ENCODE measurements at places on chromosomes 12 and 14.

DNA sequence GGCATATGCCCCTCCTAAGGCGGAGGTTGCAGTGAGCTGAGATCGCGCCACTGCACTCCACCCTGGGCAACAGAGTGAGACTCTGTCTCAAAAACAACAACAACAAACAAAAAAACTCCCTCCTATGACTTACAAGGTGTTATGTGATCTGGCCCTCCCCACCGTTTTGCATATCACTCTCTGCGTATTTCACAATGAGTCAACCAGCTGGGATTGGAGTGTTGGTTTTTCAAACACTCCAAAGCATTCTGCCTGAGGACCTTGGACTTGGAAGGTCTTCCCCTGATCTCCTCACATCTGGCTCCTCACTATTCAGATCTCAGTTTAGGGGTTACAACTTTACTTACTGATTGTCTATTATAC, 14.0 kb downstream of the MANSC1 start:
- no peak for DNase-seq

GRCh38 chr14:73234586-73235394, 2.5 kb upstream of the PAPLN start:
- no peak for DNase-seq

DNA sequence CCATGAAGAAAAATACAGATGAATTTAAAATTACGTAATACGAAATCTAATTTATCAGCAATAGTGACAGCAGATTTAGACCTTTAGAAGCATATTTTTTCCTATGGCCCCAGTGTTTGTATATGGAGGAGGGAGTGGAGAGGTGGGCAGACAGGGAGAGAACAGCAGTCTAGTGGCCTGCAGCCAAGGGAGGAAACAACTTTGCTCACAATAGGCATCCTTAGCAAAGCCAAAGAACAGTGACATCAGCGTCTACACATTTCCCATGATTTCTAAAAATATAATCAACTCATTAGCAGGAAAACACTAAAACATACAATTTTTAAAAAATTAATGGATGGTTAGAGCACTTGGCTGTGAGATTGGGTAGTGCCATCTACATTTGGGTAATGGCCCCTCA, 622.6 kb upstream of the ATP2B1 start:
- no peak for DNase-seq

DNA sequence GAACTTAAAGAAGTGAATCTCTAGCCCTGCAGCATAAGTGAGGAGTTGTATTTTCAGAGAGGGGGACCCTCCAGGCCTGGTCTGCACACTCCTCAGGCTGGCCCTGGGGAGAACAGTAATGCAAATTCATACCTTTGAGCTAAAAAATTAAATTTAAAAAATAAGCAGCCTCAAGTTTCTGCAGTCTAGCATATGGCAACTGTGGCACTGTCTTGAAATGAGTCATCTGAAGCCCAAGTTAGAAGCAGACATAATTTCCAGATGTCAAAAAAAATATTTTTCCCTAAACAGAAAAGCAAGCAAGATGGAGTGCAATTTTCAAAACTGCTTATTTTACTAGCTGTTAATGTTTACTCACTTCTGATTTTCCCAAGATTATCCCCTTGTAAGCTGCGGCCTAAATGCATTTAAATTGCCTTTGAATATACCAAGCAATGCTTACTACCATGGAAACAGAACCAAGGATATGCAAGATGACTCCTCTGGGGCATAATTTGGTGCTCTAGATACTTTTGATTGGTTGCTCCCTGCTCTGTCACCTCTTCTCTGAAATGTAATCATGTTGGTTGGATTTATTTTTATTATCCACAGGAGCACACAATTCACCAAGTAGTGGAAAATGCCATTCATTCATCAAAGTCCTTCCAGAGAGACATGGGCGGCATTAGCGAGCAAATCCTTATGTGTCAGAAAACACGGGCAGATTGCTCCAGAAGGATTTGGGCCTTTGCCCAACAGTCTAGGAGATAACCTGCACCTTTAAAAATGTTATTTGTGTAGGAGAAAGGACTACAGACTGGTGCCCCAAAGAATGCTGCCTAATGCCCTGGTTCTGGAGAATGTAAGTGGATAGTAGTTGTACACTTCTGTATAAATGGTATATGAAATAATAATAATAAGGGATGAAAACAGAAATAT, 25.0 kb upstream of the DHRS7 start:
- DNase-seq, result no peak

DNA sequence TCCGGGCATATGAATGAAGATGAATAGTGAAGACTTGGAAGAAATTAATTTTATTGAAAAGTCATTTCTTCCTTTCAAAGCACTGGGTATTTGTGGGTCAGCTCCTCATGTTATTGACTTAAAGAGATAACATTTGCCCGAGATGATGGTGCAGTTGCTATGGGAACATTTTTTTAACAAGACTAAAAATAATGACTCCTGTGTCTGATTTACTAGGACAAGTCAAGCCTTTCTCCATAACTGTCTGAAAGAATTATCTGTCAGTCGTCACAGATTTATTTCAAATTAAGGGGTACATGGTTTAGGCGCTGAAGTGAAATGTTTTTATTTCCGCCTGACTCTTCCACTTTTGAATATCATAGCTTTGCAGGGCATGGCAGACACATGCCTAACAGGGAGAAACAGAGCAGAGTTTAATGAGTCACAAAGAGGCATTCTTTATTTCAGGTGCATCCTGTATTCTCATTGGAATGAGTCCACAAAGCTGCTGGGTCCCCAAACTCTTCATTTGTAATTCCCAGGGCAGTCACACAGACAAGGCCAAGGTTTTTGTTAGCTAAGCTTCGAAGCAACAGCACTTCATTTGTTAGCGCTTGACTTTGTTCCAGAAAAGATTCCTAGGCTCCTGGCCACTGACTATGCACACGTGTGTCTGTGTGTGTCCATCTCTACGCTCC, 4.3 kb upstream of the GPHB5 start:
- no peak for DNase-seq

DNA sequence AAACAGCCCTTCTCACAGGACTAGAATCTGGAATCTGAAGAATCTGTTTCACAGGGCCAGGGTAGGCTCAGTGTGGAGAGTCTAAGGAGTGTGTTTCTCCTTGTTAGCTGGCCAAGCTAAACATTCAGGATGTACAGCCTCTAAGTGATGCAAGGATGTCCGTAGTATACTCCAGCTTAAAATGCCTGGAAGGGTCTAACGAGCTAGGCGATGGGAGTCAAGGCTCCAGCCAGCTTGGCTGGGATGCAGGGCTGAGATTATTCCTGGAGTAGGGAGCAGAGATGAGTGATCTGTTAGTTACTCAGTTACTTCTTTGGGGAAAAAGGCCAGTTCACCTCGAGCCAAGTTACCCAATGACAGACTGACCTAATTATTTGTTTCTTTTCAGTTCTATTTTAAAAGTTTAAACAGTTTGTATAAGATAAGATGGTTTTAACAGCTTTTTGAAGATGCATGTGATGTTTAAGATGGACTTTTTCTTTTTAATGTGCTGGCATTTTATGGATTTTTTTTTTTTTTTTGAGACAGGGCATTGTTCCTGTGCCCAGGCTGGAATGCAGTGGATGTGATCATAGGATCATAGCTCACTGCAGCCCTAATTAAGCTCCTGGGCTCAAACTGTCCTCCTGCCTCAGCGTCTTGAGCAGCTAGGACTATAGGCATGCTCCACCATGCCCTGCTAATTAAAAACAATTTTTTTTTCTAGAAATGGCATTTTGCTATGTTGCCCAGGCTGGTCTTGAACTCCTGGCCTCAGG, 41.1 kb downstream of the SYNE2 start:
- peak; percentile 56 for DNase-seq

- DNase-seq, result no peak
Measured at GRCh38 chr12:102548543-102548942, 68.2 kb upstream of the IGF1 start.

DNA sequence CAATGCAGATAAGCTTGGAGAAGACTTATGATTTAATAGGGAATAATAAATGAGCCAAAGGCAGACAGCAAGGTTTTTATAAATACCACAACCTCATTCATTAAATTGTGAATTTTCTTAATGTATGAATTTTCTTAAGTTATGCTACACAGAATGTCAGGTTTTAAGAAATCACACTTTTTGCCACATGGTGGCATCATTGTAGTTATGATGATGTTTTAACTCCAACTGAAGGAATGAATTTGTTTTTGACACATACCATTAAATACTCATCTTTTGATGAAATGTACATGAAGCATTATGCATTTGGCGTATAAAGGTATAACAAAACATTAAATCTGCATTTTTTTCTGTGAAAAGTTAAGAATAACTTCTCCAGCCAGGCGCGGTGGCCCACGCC, 524.1 kb upstream of the FBXO33 start:
- DNase-seq, result no peak

GRCh38 chr12:54162741-54163140, 26.0 kb downstream of the SMUG1 start:
- DNase-seq, result no peak
